ENCODE measurements at places on chromosomes 16 and 17. TPM values are rescaled to one million over a fixed set of nuclear protein-coding genes. Genes with fewer than 3 reads are reported as not detected.

Gene OR4D1
- polyA plus RNA-seq: not detected

GRCh38 chr17:28039251-28039650 lies 3.2 kb upstream of the NLK start:
- no peak for DNase-seq

- no peak for DNase-seq
Observed at GRCh38 chr16:89175280-89176146, 4.0 kb downstream of the CDH15 start.

Gene MT1G
- not detected for polyA plus RNA-seq

Gene RHBDL1
- 1.7 TPM for polyA plus RNA-seq
